ENCODE measurements at places on chromosomes 13 and 19.

GRCh38 chr19:54262066-54262465, 5.0 kb upstream of the LILRB5 start:
- no peak for DNase-seq

DNA sequence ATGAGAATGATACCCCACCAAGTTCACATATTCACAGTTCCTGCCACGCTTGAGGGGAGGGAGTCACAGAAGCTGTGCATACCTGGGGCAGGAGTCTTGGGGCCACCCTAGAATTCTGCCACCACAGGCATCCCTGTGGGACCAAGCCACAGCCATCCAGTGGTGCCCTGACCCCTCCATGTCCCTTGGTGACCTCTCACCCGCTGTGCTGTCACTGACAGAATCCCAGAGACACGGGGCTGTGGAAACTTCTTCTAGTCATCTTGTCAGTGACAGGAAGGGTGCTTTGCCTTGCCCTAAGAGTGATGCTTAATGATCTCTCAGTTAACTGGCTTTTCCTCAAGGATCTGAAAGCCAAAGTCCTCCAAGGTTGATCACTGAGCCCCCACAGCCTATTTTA, 58.4 kb upstream of the UQCRFS1 start:
- DNase-seq: no peak

DNA sequence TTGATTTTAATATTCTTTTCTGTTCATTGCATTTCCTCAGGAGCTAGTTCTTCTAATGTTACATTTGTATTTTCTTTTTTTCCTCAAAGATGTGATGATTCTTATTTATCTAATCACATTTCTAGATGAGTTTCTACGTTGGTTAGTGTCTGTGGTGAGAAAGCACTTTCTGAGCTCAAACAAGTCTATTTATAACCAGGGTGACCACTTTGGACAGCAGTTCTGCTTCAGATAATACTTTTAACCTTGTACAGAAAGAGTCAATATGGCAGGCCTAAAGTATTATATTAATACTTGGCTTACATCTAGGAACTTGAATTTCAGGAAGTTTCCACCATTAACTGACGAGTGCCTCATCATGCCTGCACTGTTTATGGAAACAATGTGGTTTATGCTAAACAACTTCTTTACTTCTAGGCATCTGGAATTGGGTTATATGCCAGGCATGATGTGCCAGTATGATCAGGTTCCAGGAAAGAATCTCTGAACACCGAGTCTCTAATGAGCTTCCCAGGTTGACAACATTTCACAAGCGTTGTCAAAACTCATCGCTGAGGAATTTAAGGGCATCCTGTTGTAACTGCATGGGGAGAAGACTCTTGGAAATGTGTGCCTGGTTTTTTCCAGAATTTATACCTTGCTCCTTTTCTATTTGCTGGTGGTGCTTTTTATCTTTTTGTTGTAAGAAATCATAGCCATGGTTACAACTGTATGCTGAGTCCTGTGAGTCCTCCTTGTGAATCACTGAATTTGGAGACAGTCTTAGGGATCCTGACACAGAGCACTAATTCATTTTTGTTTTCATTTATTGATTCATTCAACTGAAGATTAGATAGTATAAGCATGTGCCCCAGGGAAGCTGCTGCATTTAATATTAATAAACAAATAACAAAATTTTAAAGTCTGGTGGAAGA, 344.4 kb upstream of the PCDH9 start:
- no peak for DNase-seq

DNA sequence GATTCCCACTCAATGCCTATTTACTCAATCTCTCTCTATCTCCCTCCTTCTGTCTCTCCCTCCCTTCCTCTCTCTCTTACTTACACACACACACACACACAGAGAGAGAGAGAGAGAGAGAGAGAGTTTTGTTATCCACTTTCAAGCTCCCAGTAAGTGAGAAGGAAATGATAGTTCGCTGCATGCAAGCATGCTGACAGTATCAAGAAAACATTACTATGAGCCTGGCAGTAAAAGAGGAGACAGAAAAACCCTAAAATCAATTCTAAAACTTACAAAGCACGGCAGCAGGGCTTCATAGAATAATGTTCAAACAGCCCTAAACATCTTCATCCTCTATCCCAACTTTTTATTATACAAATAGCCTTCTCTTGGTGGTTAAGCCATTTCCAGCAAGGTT, 171.9 kb downstream of the FOXO1 start:
- peak; percentile 49 for DNase-seq

- DNase-seq: no peak
These were observed 71.4 kb downstream of the DGKH start for GRCh38 chr13:42119875-42120274.

DNA sequence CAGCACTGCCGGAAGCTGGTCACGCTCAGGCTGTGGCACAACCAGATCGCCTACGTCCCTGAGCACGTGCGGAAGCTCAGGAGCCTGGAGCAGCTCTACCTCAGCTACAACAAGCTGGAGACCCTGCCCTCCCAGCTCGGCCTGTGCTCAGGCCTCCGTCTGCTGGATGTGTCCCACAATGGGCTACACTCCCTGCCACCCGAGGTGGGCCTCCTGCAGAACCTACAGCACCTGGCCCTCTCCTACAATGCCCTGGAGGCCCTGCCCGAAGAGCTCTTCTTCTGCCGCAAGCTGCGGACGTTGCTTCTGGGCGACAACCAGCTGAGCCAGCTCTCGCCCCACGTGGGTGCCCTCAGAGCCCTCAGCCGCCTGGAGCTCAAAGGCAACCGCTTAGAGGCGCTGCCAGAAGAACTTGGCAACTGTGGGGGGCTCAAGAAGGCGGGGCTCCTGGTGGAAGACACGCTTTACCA, 3.2 kb upstream of the MAP2K7 start:
- no peak for DNase-seq

DNA sequence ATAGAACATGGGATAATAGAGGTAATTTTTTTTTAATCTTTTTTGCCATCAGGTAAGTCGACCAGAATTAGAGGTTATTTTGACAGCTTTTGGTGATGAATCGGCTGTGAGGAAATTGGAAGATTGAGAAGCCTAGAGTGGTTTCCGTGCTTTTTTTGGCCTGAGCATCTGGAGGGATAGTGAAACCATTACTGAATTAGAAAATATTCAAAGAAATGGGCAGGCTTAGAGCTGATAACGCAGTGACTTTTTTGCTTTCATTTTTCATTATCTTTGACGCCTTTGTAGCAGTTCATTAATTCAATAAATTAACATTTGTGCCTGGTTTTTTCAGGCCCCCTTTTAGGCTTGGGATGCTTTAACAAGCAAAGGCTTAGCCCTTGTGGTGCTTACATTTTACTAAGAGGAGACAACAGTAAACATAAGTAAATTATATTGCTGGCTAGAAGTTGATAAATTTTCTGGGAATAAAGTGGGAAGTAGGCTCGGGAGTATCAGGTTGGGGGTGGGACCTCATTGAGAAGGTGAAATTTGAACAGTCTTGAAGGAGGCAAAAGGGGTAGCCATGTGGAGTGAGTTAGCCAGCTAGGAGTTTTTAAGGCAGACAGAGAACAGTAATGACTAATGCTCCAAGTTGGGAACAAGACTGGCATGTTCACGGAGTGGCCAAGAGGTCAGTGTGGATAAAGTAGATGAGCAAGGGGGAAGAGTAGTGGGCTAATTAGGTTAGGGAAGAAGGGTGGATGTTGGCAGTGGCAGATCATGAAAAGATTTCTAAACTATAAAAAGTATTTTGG, 36.5 kb downstream of the GTF2F2 start:
- no peak for DNase-seq

DNA sequence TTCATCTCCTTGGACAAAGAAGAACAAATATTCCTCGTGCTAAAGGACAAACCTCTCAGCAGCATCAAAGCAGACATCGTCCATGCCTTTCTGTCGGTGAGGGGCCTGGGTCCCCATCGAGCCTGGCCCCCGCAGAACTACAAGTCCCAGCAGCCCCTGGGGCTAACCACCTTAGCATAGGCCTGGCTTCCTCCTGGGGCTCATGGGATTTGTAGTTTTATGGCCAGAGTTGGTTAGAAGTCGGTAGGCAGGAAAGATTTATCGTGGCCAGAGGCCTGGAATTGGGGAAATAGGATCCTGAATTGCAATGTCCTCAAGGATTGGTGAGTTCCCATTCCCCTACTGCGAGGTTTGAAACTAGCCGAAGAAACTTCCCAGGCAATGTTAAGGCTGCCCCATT, 19.6 kb downstream of the TMEM150B start:
- DNase-seq: peak; percentile 65

DNA sequence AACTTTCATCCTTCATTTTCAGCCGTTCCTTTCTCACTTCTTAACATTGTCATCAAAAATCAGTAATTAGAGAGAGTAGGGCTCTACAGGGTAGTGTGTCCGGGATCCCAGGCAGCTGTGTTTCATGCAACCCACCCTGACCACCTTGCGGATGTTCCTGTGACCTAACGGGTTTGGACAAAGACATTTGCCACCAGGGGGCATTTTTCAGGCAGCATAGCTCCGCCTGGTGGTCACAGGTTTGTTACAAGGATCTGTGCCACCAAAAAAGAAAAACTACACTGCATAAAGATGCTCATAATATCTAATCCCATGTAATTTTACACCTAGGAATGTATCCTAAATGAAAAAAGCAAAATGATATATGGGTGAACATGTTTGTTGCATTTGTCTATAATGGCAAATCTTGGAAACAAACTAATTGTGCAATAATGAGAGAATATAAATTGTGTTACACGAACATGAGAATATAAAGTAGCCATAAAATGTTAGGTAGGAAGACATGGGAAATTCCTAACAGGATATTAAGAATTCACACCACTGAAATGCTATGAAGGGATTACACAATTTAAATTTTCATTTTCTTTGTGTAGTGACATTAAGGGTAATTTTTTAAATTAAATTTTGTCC, 123.0 kb downstream of the SLC7A1 start:
- peak; percentile 41 for DNase-seq

GRCh38 chr13:30486230-30487074, 20.7 kb upstream of the HMGB1 start:
- DNase-seq: no peak

DNA sequence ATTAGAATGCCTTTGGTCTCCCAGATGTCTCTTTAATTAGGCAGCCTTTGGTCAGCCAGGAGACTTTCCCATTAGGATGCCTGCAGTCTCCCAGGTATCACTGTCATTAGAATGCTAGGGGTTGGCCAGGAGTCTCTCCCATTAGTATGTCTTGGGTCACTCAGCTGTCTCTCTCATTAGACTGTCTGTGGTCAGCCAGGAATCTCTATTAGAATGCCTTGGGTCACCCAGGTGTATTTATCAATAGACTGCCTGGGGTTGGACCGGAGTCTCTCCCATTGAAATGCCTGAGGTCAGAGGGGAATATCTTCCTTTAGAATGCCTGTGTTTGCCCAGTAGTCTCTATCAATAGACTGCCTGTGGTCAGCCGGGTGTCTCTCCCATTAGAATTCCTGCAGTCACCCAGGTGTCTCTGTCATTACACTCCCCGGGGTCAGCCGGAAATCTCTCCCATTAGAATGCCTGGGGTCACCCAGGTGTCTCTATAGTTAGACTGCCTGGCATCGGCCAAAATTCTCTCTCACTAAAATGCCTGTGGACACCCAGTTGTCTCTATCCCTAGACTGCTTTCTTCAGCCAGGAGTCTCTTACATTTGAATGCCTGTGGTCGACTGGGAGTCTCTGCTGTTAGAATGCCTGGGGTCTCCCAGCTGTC, 1460.3 kb downstream of the UQCRFS1 start:
- no peak for DNase-seq

DNA sequence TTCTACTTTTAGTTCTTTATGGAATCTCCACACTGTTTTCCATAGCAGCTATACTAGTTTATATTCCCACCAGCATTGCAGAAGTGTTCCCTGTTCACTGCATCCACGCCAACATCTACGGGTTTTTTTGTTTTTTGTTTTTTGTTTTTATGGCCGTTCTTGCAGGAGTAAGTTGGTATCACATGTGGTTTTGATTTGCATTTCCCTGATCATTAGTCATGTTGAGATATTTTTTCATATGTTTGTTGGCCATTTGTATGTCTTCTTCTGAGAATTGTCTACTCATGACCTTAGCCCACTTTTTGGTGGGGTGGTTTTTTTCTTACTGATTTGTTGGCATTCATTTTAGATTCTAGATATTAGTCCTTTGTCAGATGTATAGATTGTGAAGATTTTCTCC, 89.7 kb downstream of the FRY start:
- DNase-seq: no peak

DNA sequence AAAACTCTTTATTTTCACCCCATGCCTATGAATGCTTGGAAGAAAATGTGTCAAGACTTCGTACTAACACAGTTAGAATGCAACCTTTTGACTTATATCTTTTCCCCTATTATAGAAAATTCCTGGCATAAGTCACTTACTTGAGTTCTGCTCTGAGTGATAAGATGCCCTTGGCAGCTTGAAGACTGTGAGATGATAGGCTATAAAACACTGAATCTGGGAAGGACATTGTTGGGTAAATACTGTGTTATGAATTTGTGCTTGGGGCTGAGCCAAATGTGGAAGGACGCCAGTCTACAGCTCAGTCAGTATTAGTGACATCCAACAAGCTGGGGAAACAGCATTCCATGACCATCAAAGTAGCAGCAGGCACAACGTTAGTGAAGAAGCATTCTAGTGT, 368.0 kb upstream of the SGCG start:
- DNase-seq: no peak

DNA sequence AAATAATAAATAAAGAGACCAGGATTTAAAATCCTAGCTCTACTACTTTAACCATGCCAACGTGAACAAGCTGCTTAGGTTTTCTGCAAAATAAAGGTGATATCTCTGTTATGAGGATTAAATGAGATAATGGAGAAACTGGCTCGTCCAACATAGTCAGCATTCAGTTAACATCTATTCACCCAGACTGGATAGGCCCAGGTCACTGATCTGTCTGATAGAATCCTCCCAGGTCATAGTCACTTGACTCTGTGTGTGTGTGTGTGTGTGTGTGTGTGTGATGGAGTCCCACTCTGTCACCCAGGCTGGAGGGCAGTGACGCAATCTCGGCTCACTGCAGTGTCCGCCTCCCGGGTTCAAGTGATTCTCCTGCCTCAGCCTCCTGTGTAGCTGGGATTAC, 12.9 kb upstream of the RAB8A start:
- DNase-seq: no peak

DNA sequence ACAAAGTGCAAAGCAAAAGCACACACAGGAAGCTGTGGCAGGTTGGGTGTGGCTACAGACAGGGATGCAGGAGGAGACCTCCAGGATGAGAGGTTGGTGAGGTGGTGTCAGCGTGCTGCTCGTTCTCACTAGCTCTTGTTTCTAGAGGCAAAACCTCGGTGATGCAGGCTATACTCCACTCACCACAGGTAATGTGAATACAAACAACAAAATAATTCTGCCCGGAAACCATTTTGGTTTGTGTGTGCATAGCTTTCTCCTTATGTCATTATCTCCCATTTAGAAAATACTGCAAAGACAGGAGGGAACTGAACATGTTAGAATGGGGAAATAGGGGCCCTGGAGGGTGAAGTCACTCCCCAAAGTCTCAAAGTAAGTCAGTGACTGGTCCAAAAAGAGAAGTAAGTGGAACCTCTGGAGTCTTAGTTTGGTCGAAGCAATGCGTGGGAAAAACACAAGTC, 9.4 kb downstream of the LCP1 start:
- DNase-seq: peak; percentile 73

- no peak for DNase-seq
These were observed 124.4 kb downstream of the SIPA1L3 start for GRCh38 chr19:38031423-38031770.

Data from CD4-positive, alpha-beta T cell treated with Interleukin-21 for 1 hour (primary cell).